ENCODE measurements at places on chromosomes 1 and 21.
A peak's percentile ranks its signal among the peaks of the same experiment; 100 is the strongest.

DNA sequence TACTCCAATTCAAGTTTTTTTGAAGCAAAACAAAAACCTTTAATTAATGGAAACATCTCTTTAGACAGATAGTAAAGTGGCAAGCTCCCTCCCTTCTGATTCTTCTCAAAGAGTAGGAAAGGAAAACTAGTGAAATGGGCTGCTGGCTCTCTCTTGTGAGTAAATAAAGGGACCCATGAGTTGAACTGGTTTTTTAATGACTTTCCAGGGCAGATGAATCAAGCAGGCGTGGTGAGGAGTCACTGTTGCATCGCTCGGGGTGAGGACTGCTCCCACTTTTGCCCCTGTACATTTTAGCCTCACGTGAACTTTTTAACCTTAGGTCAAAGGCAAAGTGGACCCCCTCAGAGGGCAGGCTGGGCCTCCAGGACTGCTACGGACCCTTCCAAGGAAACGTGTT, 64.8 kb downstream of the ABCA4 start:
- no peak for DNase-seq

GRCh38 chr1:168234846-168235547, 9.2 kb downstream of the SFT2D2 start:
- peak; percentile 66 for DNase-seq

GRCh38 chr1:63731117-63732043, 42.4 kb upstream of the ROR1 start:
- peak; percentile 61 for DNase-seq

DNA sequence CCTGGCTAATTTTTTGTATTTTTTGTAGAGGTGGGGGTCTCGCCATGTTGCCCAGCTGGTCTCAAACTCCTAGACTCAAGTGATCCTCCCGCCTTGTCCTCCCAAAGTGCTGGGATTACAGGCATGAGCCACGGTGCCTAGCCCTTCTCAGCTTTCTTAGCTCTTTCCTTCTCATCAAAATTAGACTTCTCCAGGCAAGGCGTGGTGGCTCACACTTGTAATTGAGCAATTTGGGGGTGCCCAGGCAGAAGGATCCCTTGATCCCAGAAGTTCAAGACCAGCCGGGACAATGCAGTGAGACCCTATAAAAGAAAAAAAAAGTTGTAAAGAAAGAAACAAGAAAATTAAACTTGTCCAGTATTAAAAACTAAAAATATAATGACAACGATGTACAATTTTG, 112.6 kb upstream of the ERRFI1 start:
- DNase-seq = no peak

GRCh38 chr1:228307218-228308023, 99.2 kb downstream of the TRIM11 start:
- DNase-seq = no peak

DNA sequence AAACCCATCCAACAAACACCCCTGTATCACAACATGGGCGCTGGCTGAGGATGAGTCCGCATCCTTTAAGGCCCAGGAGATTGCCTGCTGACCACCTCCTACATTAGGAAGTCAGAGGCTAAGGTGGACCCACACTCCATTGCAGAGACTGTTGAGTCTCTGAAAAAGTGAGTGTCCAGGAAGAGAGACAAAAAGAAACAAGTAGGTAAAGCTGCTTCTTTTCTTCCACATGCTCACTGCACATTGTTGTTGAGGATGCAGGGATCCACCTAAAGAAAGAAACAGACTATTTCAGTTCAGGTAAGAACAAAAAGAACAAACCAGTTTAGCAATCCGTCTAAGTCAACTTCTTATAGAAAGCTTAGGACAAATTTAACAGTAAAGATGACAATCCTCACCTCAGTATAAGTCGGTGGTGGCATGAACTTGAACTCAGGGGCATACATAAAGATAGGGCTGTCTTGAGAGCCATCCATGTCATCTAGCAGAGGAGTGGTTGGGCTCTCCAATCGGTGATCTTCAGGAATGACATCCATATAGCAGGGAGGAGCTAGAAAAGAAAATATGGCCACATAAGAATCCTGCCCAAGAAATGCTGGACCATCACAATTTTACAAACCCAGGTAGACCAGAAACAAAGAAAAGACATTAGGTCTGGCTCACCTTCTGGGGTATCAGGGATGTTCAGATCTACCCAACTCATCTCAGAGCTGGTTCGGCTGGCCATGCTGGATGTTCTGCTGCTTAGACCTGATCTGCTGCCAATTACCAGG, 2.6 kb downstream of the TXNIP start:
- no peak for DNase-seq

DNA sequence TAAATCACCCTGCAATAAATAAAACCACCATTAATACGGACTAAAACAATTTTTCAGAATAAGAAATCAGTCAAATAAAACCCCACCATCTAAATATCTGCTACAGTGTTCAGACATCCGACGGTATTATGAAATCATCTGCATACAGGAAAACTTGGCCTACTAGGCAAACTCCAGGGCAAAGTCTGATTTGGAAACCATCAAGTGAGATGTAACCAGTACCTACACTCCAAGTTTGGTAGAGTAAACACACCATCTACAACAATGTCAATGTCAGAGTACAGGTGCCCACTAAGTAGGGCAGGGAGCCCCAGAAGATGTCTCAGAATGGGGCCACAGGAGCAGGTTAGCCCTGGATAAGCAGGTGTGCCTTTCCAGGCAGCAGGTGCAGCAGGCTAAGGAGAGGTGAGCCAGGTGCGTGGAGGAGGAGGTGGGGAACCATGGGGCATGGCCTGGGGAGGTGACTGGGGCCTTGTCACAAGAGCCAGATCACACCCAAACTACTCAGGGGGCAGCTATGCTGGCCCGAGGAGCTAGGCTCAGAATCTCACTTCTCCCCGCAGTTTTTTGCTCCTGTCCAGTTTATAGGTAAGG, 59.6 kb downstream of the CAPZB start:
- no peak for DNase-seq

- DNase-seq = no peak
These were observed 896.8 kb upstream of the ADGRL4 start for GRCh38 chr1:79903321-79903720.

DNA sequence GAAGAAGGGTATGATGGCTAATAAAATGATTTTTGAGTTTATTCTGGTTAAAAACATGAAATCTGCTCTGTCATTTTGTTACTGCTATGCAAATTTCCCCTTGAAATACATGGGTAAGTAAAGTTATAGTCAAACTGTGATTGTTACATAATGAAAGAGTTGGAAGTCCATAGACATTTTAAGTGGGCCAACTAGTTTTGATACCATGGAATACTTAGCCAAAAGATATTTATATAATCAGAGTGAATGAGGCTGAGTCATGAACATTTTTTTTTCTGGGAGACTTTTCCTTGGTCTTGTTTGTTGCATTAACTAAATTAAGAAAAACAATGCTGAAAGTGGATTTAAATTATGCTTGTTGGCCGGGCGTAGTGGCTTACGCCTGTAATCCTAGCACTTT, 58.2 kb upstream of the MPC2 start:
- no peak for DNase-seq

GRCh38 chr1:97499667-97500066, 421.2 kb downstream of the DPYD start:
- DNase-seq = no peak

DNA sequence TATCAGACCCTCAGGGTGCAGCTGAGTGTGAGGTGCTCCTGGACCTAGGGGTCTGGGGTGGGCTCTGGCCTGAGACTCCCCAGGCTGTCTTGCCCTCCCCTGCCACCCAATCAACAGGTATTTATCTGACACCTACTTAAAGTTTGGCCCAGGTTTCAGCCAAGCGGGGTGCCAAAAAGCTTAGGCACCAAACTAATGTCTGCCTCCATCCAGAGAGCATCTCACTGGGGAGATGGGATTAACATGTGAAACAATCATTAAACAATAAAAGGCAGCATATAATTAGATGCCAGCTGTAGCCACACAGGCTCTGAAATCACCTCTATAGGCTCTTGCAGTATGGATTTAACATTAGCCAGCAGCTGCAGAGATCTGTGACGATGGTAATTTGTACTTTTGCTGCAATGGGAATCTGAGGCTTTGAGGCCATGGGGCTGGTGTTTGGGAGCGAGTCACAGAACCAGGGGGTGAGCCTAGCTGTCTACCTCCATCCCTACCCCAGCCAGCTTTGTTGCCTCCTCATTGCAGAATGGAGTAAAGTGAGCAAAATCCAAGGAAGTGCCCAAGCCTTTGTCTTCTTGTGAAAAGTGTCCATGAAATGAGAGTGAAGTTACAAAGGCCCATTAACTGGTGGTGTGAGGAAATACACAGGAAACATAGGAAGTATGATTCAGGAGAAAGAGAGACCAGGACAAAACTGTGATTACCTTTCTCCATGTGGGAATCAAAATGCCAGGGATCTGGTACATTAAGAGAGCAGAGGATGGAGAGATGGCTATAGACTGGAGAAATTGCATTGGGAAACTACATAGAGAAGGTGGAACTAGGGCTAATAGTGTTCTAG, 36.1 kb downstream of the EIF2D start:
- DNase-seq = no peak

- no peak for DNase-seq
These were observed 34.1 kb downstream of the ECHDC2 start for GRCh38 chr1:52887483-52887882.

GRCh38 chr1:155175927-155176371, 2.3 kb downstream of the TRIM46 start:
- no peak for DNase-seq

DNA sequence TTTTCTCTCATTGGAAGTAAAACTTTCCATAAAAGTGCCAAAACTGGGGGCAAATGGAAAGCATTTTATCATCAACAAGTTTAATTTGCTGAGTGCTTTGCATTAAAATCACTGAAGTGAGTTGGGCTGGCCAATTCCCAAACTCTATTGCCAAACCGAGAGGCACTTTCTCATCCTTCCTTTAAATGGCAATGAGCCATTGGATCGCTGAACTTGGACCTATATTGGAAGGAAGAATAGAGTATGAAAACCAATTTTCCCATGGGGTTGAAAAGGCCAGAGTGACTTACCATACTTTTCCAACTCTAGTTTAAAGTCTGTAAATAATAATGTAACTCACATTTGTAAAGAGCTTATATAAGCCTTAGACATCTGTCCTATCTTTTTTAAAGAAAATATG, 189.1 kb upstream of the C1orf87 start:
- no peak for DNase-seq

DNA sequence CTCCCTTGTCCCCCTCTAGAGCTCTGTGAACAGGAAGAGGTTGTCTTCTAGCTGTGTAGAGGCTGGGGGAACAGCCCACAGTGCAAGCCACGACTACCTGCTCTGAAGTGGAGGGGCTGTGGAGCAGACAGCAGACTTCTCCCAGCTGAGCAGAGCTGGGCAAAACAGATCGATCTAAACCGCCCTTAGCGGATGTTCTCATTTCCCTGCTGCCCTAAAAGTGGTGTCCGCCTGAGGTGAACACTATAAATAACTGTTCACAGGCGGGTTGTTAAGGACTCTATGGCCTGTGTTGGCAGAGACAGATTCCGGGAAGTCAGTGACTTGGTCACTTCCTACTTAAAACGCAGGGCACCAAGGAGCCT, 203.2 kb downstream of the RHOU start:
- DNase-seq = no peak

GRCh38 chr1:14713077-14713476, 114.6 kb downstream of the KAZN start:
- no peak for DNase-seq

- peak; percentile 72 for DNase-seq
These were observed 31.9 kb downstream of the MTARC1 start for GRCh38 chr1:220818421-220819173.

DNA sequence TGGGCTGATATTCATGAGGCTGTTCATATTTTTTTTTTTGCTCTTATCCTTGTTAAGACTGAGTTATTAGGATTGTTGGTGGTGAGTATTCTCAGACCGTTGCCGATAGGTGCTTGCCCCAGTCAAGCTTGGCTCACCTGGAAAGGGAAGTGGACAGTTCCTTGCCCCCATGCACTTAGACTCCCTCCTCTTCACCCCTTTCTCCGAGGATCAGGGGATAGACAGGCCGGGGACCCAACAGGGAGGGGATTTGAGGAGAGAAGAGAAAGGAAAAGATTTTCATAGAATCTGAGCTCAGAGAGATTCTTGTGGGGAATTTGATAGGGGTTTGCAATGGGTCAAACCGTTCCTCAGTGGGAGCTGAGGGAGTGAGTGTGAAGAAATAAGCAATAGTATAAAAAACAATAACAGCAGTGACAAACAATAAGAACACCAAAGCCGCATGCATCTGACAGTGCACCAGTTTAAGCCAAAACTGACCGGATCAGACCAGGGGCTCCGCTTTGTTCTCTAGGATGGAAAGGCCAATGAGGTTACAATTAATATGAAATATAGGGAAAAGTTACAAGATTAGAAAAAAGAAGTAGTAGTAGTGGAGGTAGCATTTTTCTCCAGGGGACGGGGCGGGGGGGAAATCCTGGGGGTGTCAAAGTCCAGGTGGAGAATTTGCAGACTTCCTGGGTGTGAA, 8.9 kb downstream of the PAX7 start:
- DNase-seq = no peak

DNA sequence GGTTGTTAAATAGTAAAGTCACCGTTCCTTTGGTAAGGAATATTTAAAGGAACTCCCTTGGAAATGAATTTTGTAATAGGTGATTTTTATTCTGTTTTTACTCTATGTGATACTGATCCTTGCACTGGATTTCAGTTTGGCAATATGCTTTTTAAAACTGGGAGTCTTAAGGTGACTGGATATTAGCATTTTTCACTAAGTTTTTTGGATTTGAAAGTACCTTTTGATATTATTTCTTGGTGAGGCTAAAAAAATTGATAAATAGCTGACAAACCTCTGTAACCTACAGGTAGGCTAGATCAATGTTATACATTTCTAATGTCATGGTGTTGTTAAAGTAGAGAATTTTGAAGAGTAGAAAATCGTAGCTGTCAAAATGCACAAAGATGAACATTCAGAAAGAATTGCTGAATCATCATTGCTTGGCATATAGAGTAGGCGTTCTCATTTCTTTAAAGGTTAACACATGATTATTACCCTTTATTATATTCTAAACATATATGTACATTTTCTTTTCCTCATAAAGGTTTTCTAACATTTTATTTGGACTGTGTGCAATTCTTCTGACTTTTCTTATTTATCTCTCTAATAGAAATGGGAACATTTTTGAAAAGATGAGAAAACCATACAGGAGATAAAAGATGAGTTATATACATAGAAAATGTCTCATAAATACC, 1.5 kb upstream of the DNAJB4 start:
- no peak for DNase-seq

- DNase-seq = no peak
These were observed 142.6 kb downstream of the AJAP1 start for GRCh38 chr1:4797016-4797410.

GRCh38 chr1:223776826-223777454, 64.6 kb downstream of the CAPN2 start:
- DNase-seq = no peak

- no peak for DNase-seq
These were observed 27.2 kb downstream of the CTTNBP2NL start for GRCh38 chr1:112423207-112423606.

DNA sequence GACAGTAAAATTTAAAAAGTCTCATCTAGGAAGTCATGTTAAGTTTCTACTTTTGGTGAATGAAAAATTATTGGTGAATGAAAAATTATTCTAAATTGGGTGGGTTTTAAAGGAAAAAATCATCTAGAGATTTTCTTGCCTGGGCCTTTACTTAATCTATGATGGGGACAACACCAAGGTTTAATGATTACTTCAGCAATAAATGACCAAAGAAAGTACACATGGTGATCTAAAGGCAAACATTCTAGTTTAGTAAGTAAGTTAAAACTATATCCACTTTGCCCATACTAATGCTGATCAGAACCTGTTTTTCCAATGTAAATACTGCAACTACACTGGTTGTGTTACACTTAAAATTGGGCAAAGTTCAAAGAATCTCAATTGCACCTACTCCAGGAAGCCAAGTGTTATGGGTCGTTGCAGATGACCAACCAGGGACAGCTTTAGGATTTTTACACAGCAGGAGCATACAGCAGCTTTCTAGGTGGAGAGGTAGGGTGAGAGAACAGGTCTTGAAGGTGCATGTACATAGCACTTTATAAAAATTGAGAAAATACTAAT, 14.6 kb upstream of the RPL5 start:
- DNase-seq = no peak

All from HTR-8/SVneo (cell line).